ENCODE measurements at places on chromosomes 5 and 9.

- H3K4me3 ChIP-seq: no peak overlapping the region
- H3K27me3 ChIP-seq: peaks cover 1% of the 10 kb centered on the region
- H3K27ac ChIP-seq: no peak overlapping the region
- DNase-seq: no peak
These were observed 181.4 kb upstream of the TRPM3 start for GRCh38 chr9:71302776-71303175.

DNA sequence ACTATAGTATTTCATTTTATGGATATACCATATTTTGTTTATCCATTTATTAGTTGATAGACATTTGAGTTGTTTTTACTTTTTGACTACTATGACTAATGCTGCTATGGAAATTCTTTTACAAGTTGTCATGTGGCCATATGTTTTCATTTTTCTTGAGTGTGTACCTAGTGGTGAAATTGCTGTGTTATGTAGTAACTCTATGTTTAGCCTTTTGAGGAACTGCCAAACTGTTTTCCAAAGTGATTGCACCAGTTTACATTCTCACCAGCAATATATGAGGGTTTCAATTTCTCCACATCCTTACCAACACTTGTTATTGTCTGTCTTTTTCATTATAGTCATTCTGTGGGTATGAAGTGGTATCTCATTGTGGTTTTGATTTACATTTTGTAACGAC is 75.4 kb downstream of the GRIA1 start:
- H3K4me1 ChIP-seq: no peaks in the 10 kb centered on the region
- H3K36me3 ChIP-seq: no peaks in the 10 kb centered on the region
- DNase-seq: no peak

- H3K4me3 ChIP-seq: no peak overlapping the region
- no peaks in the 10 kb centered on the region for H3K4me1 ChIP-seq
- peaks cover 12% of the 10 kb centered on the region for H3K27me3 ChIP-seq
- no peak for DNase-seq
These were observed 340.2 kb downstream of the ARRDC3 start for GRCh38 chr5:91042936-91043255.

- H3K4me3 ChIP-seq: no peak overlapping the region
- DNase-seq: no peak
- no peak overlapping the region for H3K27ac ChIP-seq
- peaks cover 12% of the 10 kb centered on the region for H3K27me3 ChIP-seq
- no peaks in the 10 kb centered on the region for H3K36me3 ChIP-seq
These were observed 17.0 kb downstream of the MSX2 start for GRCh38 chr5:174741352-174741751.

- H3K4me3 ChIP-seq: no peak overlapping the region
- H3K27me3 ChIP-seq: peaks cover 10% of the 10 kb centered on the region
- H3K4me1 ChIP-seq: peaks cover 27% of the 10 kb centered on the region
- no peak overlapping the region for H3K27ac ChIP-seq
- peaks cover 4% of the 10 kb centered on the region for H3K36me3 ChIP-seq
- peak; percentile 74 for DNase-seq
These were observed 15.6 kb upstream of the IRF1 start for GRCh38 chr5:132506094-132506692.

- H3K4me1 ChIP-seq: no peaks in the 10 kb centered on the region
- no peak overlapping the region for H3K4me3 ChIP-seq
- DNase-seq: no peak
- H3K27ac ChIP-seq: no peak overlapping the region
These were observed 8.2 kb downstream of the TMEM232 start for GRCh38 chr5:110718311-110718710.

DNA sequence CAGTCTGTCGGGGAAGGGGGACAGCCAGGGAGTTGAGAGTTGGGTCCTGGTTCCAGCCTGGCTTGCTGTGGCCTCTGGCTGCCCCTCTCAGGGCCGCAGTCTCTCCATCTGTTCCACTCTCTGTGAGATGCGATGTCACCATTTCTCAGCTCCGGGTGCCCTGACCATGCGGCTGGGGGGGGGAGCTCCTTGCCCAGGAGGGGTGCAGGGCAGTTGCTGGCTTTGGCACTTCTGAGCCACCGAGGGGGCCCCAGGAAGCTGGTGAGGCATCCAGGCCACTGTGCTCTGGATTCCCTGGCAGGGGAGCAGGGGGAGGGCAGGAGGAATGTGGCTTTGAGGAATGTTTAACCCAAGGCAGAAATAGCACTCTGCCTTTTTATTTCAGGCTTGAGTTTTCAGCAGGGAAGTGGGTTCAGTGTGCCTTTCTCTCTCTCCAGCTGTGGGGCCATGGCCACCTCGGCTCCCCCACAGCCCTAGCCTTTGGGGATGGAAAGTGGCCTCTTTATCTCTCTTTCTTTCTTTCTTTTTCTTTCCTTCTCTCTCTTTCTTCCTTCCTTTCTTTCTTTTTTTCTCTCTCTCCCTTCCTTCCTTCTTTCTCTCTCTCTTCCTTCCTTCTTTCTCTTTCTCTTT is 11.0 kb downstream of the NCS1 start:
- H3K27me3 ChIP-seq: peaks cover 2% of the 10 kb centered on the region
- H3K4me1 ChIP-seq: peaks cover 2% of the 10 kb centered on the region
- no peak overlapping the region for H3K4me3 ChIP-seq
- DNase-seq: no peak

- DNase-seq: no peak
- peaks cover 58% of the 10 kb centered on the region for H3K36me3 ChIP-seq
- H3K4me1 ChIP-seq: peaks cover 56% of the 10 kb centered on the region
- no peaks in the 10 kb centered on the region for H3K27me3 ChIP-seq
- no peak overlapping the region for H3K4me3 ChIP-seq
- H3K27ac ChIP-seq: peak overlapping the region; percentile 22
These were observed 22.6 kb downstream of the TGFBR1 start for GRCh38 chr9:99127356-99128132.

GRCh38 chr5:850511-851006 is at the start of gene ZDHHC11:
Gene ZDHHC11, minus strand, starts transcription at chr5:850986. Its CDS starts 384 bp downstream, at chr5:850602.
- no peak within 1 kb of the TSS for H3K27ac ChIP-seq
- no peak for DNase-seq
- no peaks in the 10 kb centered on the region for H3K27me3 ChIP-seq
- peaks cover 5% of the 10 kb centered on the region for H3K4me1 ChIP-seq

- H3K4me1 ChIP-seq: no peaks in the 10 kb centered on the region
- DNase-seq: no peak
- peaks cover 2% of the 10 kb centered on the region for H3K27me3 ChIP-seq
These were observed 14.6 kb downstream of the CCNJL start for GRCh38 chr5:160297776-160298175.

- peak; percentile 87 for DNase-seq
- H3K27ac ChIP-seq: no peak overlapping the region
- peaks cover 27% of the 10 kb centered on the region for H3K4me1 ChIP-seq
- H3K4me3 ChIP-seq: peak overlapping the region; percentile 31
These were observed 13.4 kb upstream of the XPA start for GRCh38 chr9:97710356-97711222.

GRCh38 chr5:88833371-88834130 is 49.4 kb downstream of the MEF2C start:
- H3K4me1 ChIP-seq: peaks cover 16% of the 10 kb centered on the region
- peak; percentile 73 for DNase-seq
- no peaks in the 10 kb centered on the region for H3K36me3 ChIP-seq
- H3K27ac ChIP-seq: no peak overlapping the region
- H3K4me3 ChIP-seq: no peak overlapping the region

GRCh38 chr9:126150411-126151030 is 176.1 kb upstream of the MVB12B start:
- no peak for DNase-seq
- H3K36me3 ChIP-seq: no peaks in the 10 kb centered on the region
- H3K27ac ChIP-seq: no peak overlapping the region
- peaks cover 7% of the 10 kb centered on the region for H3K4me1 ChIP-seq
- peaks cover 17% of the 10 kb centered on the region for H3K27me3 ChIP-seq
- no peak overlapping the region for H3K4me3 ChIP-seq

GRCh38 chr5:119681734-119682133 is 52.4 kb downstream of the FAM170A start:
- no peak overlapping the region for H3K27ac ChIP-seq
- H3K27me3 ChIP-seq: no peaks in the 10 kb centered on the region
- no peak overlapping the region for H3K4me3 ChIP-seq
- no peaks in the 10 kb centered on the region for H3K36me3 ChIP-seq
- H3K4me1 ChIP-seq: no peaks in the 10 kb centered on the region

Measured in activated CD4-positive, alpha-beta T cell treated with anti-CD3 and anti-CD28 coated beads, Interleukin-2, amount 10 ng/mL, durations not matched to agents 24 days and 14 days (primary cell).